ENCODE measurements at places on chromosomes 12 and 14.

DNA sequence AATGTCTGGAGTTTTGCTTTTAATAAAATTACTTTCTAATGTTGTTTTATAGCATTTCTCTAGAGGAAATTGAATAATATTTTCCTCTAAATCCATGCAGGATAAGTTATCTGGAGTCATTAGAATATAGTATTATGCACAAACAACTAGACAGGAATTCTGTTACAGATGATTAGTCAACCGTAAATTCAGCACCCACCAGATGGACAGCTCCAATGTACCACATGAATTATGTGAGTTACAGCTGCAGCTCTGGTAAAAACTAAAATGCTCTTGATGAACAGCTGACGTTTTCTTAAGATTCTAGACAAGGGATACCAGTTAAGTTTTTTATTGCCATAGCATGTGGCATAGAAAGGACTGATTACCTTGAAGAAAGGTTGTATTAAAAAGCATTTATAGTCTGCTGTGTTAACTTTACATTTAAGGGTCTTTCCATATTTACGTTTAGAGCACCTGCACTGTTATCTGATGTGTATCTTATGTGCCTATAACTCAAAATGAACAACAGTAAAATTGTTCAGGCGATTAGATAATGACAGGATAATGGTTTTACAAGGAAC, 321.4 kb upstream of the LRFN5 start:
- DNase-seq: no peak

DNA sequence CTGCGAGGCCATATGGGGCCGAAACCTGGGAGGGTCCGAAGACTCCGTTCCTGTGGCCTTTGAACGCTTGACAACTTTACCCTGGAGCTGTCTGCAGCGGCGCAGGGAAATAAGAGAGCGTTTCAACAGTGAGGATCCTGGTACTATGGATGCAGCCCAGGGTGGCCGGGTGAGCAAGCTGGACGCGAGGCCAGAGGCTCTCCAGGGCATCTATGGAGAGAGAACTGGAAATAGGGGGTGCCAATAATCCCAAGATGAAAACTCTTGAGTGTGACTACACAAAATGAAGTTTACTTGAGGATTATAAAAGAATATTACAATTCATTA, 1.1 kb upstream of the ABCC9 start:
- DNase-seq: no peak

DNA sequence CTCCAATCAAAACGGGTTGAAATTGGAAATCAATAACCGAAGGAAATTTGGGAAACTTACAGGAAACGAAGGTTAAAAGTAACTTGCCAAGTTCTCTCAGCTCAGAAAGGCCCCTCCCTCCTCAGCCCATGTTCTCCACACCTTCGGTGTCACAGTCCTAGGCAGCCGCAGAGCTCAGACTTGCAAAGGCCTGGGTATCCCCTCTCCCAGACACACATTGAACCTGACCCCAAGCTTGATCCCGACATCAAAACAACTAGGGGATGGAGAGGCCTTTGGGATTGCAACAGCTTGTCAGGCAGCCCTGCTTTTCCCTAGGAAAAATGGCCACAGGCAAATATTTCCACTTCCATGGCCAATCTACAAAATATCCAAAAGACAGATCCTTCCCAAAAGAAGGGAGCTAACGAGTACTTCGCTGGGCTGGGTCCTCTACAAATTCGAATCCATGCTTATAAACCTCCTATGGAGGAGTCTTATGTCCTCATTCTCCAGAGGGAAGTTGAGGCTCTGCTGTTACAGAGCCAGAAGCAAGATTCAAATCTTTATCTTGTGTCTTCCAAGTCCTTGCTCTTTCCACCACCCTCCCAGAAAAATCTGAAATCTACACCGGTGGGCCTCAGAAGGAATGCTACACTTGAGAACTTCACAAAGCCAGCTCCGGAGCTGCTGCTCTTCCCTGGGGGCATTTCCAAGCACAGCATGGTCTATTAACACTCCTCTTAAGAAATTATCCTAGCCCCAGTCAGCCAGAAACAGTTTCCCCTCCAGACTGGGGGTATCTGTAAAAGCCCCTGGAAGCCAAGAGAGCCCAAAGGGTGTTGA, 35.7 kb upstream of the PNMA1 start:
- DNase-seq: no peak

DNA sequence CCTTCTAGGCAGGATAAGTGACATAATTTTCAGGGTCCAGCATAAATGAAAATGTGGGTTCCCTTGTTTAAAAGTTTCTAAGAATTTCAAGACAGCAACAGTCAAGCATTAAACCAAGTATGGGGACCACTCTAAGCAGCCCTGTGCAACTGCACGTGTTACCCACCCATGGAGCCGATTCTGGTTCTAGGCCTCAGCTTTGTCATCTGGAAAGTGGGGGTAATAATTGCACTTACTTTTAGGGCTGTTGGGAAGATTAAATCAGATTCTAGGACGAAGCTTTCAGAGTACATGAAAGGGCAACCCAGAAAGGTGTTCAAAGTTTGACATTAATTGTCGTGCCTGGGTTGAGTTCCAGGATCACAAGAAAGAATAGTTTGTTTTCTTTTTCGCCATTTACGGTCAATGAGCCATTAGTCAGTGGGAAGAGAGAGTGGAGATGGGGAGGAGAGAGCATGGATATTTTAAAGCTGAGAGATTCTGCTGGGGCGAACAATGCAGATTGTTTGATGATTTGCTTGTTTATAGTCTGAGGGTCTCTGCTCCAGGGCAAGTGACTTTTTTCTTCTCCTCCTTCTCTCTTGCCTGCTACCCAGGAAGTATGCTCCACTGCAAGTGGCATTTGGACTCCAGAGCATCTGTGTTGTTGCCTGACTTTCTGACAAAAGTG, 10.7 kb upstream of the PPFIBP1 start:
- no peak for DNase-seq

DNA sequence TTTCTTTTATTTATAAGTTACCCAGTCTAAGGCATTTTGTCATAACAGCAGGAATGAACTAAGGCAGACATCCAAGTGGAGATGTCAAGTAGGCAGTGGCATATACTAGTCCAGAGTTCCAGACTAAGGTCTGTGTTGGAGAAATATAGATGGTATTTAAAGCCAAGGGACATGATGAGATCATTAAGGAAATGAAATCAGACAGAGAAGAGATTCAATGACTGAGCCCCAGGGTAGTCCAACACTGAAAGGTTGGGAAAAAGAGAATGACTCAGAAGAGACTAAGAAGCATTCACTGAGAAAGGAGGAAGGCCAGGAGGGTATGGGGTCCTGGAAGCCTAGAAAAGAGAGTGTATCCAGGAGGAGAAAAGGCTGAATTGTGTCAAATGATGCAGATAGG, 442.2 kb upstream of the CCDC196 start:
- no peak for DNase-seq

GRCh38 chr12:52217223-52217622, 15.8 kb upstream of the KRT7 start:
- no peak for DNase-seq

DNA sequence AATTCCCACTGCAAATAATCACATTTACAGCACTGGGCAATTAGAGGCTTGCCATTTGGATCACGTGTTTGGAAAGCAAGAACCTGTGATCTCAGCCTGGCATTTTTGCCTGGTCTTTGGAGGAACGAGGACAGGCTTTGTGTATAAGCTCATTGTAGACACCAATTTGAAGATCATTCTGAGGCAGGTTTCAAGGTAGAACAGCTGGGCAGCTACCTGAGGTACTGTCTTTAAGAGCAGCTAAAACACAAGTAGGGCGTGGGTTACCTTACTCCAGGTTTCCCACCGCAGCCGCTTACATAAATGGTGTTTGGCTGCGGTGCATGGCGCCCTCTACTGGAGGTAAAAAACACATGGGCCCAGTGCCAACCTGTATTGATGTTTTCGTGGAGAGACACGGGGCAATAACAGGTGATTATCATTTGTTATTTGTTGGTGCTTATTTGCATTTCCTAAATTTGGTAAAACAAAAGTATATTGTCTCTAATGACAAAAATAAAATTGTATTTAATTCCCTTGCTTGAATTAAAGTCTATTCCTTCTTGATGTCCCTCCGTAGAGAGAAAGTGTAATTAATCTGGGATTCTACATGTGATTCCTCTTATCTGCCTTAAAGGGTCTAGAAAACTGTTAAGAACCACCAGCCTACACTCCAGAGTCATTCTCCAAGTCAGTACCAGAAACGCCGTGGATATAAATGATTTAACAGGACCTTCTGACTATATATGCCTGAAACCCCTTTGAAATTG, 69.7 kb downstream of the SVOP start:
- peak; percentile 84 for DNase-seq

DNA sequence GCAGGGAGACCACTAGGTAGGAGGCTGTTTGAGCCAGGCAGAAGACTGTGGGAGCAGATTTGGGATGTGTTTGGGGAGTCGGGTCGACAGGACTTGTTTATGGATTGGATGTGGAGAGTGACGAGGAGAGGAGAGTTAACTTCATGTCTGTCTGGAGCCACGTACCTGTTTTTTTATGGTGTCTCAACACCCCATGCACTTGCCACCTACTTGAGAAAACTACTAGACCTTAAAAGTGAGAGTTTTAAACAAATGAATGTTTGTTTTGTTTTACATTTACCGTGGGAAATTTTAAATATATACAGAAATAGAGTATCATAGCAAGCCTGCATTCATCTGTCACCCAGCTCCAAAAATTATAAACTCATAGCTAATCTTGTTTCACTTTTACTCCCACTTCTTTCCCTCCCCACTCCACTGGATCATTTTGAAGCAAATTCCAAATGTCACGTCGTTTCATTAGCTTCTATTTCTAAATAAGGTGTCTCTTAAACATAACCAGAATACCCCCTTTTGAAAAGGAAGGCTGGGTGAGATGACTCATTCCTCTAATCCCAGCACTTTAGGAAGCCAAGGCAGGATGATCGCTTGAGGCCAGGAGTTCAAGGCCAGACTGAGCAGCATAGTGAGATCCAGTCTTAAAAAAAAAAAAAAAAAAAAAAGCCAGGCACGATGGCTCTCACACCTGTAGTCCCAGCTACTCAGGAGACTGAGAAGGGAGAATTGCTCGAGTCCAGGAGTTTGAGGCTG, 136.2 kb downstream of the ANO6 start:
- no peak for DNase-seq

DNA sequence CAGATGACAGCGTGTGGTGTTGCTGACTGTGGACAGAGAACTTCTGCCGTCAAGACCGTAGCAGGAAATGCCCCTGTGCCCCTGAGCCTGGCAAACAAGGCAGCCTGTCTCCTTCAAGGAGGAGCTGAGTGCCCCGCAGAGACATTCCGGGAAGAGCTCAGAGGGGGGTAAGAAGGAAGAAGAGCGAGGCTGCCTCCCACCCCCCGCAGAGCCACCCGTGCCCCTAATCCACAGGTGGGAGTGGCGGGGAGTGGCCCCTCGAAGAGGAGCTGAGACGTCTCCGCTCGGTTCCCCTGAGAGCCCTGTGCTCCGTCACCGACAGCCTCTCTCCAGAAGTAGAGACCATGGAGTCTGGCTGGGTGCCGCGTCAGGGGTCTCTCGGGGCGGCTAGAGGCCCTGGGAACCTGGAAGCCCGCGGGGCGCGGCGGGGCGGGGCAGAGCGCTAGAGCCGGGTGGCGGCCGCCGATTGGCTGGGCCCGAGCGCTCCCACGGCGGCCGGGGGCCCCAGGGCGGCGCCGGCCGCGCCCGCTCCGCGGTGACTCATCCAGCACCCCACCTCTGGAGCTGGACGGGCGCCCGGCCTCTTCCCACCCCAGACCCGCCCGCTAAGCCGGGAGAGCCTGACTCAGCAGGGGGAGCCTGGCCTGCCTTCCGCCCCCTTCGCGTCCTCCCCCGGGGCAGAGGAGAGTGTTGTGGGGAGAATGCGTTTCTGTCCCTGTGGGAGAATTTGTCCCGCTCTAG, 25.2 kb upstream of the KRT78 start:
- no peak for DNase-seq

DNA sequence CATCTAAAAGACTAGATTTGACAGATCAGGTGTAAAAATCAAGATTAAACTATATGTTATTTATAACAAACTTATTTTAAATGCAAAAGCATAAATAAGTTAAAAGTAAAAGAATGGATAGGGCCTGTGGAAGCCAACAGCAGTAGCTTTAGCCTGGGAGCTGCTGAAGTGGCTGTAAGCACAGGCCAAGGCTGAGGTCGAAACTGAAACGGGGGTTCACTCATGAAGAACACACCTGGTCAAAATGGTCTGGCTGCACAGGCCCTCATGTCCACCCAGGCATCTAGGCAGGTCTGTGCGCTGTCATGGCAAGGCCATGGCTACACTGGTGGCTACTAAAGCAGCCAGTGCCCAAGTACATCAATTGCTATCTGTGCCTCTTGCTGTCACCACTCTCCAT, 23.1 kb downstream of the CATSPERB start:
- DNase-seq: no peak

- peak; percentile 62 for DNase-seq
Measured at GRCh38 chr14:93923626-93924025, 3.5 kb upstream of the FAM181A start.

GRCh38 chr12:38886064-38886463, 19.3 kb downstream of the CPNE8 start:
- no peak for DNase-seq

- no peak for DNase-seq
Measured at GRCh38 chr14:43147485-43147884, 1359.6 kb downstream of the FSCB start.

GRCh38 chr12:32181498-32182175, 75.0 kb downstream of the BICD1 start:
- no peak for DNase-seq

DNA sequence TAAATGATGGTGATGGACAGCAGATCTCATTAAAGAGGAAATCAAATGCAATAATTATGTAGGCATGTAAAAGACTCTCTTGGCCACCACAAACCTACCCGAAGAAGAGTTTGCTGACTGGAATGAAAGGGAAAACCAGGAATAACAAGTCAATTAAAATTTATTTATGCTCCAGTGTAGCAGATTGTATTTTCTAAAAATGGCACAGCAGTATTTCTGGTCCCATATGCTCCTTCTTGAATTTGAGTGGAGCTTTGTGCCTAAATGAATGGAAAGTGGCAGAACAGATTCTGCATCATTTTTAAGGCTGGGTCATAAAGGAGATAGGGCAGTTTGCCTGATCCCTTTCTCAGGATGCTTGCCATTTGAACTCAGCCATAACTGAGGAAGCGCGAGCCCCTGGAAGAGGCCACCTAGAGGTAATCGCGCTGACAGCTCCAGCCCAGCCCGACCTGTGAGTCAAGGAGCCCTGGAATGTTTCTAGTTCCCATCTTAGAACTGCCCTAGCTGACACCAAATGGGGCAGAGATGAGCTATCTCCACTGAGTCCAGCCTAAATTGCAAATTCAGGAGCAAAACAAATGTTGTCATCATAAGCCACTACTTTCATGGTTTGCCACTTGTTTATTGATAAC, 229.2 kb upstream of the TMTC1 start:
- DNase-seq: no peak

GRCh38 chr14:91367173-91368171, 50.1 kb downstream of the CCDC88C start:
- peak; percentile 71 for DNase-seq

GRCh38 chr14:50520947-50521815, 11.2 kb downstream of the MAP4K5 start:
- no peak for DNase-seq

All from NCI-H187 (cell line).